ENCODE measurements at places on chromosomes 3 and 15.
A peak's percentile ranks its signal among the peaks of the same experiment; 100 is the strongest.

- DNase-seq: peak; percentile 88
Observed at GRCh38 chr15:75029378-75030022, 6.1 kb downstream of the PPCDC start.

- no peak for DNase-seq
Observed at GRCh38 chr3:64759811-64760210, 72.0 kb upstream of the ADAMTS9 start.

- DNase-seq: no peak
Observed at GRCh38 chr3:16239086-16239770, 25.5 kb downstream of the DPH3 start.

DNA sequence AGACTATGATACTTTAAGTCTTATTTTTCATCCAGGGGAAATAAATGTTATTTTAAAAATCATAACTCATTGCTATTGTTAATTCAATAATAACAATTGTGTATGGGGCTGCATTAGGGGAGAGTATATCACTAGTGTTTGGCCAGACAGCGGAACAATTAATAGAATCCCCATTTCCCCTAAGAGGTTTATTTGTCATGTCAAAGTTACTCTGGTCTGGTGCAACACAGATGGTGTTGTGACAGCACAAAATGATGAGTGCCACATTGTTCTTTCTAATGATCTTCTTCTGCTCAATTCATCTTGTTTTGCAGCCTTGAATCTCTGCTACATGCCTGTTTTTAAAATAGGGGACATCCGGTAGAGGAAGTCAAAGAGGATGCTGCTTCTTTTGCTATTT lies 351.6 kb downstream of the NSUN3 start:
- no peak for DNase-seq

GRCh38 chr3:85554153-85554552 lies 595.4 kb downstream of the CADM2 start:
- no peak for DNase-seq

DNA sequence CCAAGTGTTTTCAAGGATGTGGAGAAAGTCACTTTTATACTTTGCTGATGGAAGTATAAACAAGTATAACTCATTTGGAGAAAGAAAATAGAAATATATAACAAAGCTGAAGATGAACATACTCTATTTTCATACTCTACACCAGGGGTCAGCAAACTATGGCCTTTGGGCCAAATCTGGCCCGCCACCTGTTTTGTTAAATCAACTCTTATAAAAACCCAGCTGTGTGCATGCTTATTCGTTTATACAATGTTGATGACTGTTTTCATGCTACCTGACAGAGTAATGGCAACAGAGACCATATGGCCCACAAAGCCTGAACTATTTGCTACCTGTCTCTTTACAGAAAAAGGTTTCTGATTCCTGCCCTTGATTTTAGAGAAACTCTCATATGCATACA lies 124.0 kb downstream of the NR1D2 start:
- DNase-seq: no peak

- DNase-seq: peak; percentile 10
Observed at GRCh38 chr15:68054628-68055223, 611 bp downstream of the PIAS1 start.

GRCh38 chr15:68972201-68973065 lies 42.1 kb upstream of the NOX5 start:
- DNase-seq: no peak

- DNase-seq: no peak
Observed at GRCh38 chr3:151550642-151551041, 89.8 kb upstream of the IGSF10 start.

- peak; percentile 16 for DNase-seq
Observed at GRCh38 chr3:66195347-66195783, 25.4 kb upstream of the SLC25A26 start.

- DNase-seq: no peak
Observed at GRCh38 chr15:45197512-45197911, 9.7 kb upstream of the SHF start.

DNA sequence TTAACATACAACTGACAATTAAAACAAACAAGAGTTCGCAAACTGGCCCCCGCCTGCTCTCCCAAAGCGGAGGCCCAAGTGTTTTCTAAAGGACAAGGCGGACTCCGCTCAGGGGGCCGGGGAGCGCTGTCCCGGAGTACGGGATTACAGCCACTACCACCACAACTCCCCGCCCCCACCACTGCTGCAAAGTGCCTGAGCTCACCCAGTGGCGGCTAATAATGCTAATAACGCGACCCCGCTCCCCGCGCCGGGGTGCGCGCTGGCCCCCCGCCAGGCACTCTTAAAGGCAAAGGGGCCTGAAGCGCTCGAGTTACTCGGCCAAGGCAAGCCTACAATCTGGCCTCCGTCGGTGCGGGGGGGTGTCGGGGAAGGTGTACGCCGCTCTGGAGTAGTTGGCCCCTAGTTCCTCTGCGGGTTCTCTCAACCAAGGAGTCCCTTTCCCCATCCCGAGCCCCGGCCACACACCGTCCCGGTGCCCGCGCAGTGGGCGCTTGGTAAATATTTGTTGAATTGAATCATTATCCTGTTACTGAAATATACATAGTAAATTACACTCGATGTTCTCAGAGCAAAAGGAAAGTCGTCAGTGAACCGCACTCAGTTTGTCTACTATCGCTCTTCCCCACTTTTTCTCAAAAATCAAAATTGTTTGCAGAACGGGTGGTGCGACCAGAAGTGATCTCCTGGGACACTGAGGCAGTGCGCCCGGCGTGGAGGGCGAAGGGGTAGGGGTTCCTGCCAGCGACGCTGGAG lies 827 bp downstream of the WNT5A start:
- no peak for DNase-seq

GRCh38 chr3:61233746-61234145 lies 17.5 kb downstream of the FHIT start:
- no peak for DNase-seq

GRCh38 chr3:48784426-48785120 lies 63.1 kb downstream of the PRKAR2A start:
- DNase-seq: no peak

GRCh38 chr3:197339841-197340520 lies 41.6 kb upstream of the DLG1 start:
- DNase-seq: no peak

GRCh38 chr15:72751751-72752455 lies 31.7 kb downstream of the ADPGK start:
- no peak for DNase-seq

DNA sequence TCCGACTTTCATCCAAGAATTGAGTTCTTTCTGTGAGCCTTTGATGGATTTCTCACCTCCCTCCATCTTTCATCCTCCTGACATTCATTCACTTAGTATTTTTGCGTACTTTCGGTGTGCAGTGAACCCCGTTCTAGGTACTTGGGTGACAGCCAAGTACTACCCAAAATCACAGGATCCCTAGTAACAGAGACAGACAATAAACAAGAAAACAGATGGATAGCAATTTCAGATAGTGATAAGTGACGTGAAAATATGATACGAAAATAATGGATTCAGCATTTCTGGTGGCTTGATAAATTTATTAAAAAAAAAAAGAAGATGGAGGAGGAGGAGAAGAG lies 264 bp upstream of the CMTM6 start:
- DNase-seq: no peak

GRCh38 chr15:89430530-89431341 lies 65.6 kb downstream of the RHCG start:
- peak; percentile 94 for DNase-seq

- DNase-seq: no peak
Observed at GRCh38 chr15:48010316-48010715, 110.5 kb upstream of the SLC24A5 start.

DNA sequence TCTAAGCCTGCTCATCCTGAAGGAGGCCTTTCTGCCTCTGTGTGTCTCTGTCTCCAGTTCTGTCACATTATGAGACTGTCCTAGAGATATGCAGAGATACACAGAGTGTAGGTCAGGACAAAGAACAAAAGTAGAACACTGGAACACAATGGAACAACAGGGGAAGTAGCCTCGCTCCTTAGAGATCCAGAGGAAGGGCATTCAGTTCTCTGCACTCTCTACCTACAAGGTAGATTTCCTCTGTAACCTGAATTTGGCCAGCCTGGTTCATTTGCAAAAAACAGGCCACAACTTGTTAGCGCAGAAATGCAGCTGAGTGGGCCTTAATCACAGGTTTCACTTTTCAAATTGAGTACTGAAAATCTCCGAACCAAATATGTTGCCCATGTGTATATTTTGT lies 19.4 kb downstream of the NEK10 start:
- DNase-seq: no peak

DNA sequence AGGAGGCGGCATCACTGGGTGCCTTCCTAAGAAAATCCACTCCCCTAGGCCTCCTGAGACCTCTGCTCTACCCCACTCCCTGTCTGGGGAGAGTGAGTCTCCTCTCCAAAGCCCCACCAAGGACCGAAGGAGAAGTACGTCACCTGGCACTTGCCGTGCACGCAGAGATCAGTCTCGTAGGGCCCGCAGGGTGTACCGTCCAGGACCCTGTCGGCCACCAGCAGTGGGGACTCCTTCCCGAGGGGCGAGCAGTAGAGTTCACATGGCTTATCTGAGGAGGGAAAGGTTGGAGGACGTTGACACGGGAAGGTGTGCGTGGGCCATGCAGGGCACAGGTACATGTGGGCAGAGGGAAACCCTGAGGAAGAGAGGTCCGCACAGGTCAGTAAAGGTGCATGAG lies 232.9 kb downstream of the ADAMTS17 start:
- DNase-seq: no peak

GRCh38 chr3:42638339-42638842 lies 15.1 kb upstream of the ZBTB47 start:
- DNase-seq: no peak

DNA sequence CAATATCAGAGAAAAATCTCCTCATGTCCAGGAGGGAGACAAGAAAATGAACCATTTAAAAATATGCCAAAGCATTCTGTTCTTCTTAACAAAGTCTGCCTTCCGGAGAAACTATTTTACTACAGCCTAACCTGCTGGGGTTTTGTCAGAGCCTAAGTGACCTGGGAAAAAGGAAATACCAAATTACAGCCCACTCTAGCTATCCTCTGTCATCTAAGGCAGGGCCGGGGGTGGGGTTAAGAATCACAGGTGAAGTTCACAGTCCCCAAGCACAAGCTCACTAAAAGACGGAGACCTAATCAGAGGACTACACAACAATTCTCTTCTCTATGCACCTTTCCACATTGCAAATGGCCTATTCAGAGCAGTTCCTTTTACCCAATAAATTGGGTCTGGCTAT lies 116.6 kb downstream of the TRIM42 start:
- DNase-seq: no peak

DNA sequence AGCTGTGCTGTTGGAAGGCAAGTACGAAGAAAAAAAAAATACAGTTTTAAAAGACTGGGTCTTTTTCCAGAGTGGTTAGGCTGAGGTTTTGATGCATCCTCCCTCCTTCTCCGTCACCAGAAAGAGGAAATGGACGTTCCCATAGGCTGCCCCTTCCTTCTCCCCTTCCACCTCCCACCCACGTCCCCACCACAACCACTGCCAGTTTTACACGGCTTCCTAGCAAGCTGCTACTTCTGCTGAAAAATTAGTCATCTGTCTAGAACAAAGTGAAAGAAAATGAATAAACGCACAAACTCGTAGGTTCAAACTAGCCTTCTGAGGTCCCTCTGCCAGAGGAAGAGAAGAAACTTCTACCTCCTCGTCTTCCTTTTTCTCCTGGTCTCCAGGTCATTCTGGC lies 71.6 kb upstream of the RPL35A start:
- DNase-seq: peak; percentile 51

DNA sequence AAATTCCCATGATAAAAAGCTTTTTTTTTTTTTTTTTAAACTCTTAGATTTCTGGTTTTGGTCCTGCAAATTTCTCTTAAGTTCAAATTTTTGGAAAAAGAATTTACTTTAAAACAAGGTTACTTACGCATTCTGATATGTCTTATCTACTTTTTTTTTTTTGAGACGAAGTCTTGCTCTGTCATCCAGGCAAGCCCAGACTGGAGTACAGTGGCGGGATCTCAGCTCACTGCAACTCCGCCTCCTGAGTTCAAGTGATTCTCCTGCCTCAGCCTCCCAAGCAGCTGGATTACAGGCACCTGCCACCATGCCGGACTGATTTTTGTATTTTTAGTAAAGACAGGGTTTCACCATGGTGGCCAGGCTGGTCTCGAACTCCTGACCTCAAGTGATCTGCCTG lies 83.2 kb downstream of the RASA2 start:
- DNase-seq: no peak

GRCh38 chr3:194069421-194070219 lies 66.3 kb upstream of the HES1 start:
- no peak for DNase-seq

GRCh38 chr3:72892870-72893269 lies 5.0 kb downstream of the GXYLT2 start:
- no peak for DNase-seq

GRCh38 chr3:152811974-152812760 lies 22.8 kb upstream of the P2RY1 start:
- DNase-seq: no peak

DNA sequence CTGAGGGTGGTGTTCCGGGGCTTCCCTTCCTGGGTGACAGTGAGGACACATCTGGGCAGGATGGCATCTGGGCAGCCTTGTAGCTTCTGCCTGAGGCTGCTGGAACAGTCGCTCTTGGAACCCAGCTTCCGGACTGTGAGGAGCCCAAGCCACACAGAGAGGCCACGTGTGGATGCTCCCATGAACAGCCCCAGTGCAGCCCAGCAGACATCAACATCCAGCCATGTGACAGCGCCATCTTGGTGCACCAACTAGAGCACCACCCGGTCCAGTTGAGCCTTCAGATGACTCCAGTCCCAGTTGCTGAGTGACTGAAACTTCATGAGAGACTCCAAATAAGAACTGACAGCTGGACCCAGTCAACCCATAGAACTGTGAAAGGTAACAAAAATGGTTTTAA lies 15.5 kb upstream of the CTSH start:
- no peak for DNase-seq

GRCh38 chr3:42802876-42803413 lies 1.3 kb downstream of the HIGD1A start:
- DNase-seq: no peak

- no peak for DNase-seq
Observed at GRCh38 chr3:15694628-15695027, 93.1 kb downstream of the BTD start.

DNA sequence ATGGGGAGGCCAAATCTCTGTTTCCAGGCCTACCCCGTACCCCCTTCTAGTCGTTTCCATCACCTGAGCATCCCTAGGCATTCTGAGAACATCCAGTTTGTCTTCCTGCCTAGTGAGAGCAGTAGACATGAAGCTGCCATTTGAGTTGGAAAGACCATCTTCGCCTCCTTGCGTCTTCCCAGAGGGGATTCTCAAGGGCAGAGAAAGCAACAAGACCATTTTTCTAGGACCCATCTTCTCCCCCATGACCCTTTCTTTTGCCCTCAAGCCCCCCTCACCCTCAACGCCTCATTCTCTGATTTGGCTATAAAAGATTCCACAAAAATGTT lies 148.7 kb upstream of the BHLHE40 start:
- no peak for DNase-seq

Measured in activated CD4-positive, alpha-beta T cell treated with anti-CD3 and anti-CD28 coated beads for 24 hours (primary cell).